WTC11 (cell line): ENCODE measurements at places on chromosomes 4 and X.

DNA sequence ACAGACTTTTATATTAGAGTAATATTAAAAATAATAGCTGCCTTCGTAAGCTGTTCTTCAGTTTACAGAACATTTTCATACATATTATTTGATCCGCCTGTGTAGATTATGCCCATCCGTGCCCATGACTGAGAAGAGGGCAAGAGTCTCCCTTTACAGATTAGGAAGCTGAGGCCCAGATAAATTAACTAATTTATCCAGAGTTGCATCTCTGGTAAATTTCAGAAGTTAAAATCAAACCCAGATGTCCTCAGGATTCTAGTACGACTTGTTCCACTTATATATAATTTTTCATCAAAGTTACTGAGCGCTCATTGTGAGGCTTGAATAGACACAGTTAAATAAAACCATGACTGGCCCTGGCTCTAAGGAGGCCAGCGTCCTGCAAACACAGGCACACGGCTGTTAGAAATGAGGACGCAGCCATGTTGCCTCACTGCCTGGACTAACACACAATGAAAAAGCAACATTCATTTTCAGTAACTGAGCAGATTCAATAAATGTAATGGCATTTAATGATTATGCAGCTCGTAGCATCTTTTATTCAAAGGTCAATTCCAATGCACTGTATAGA, 148.0 kb downstream of the TENM3 start:
- H3K4me3 ChIP-seq = no peak overlapping the region
- no peaks in the 10 kb centered on the region; the same call in 1 of the 2 replicates for H3K27me3 ChIP-seq
- no peak for DNase-seq
- peaks cover 12% of the 10 kb centered on the region for H3K4me1 ChIP-seq
- no peak overlapping the region for H3K27ac ChIP-seq

- H3K4me1 ChIP-seq = 0 out of 2 replicates have a peak, but pooled peaks cover 1% of the 10 kb centered on the region
- no peak overlapping the region for H3K4me3 ChIP-seq
- no peak for DNase-seq
- no peaks in the 10 kb centered on the region; the same call in 1 of the 2 replicates for H3K27me3 ChIP-seq
- H3K36me3 ChIP-seq = peaks cover 9% of the 10 kb centered on the region
These were observed 500.7 kb downstream of the ZNF674 start for GRCh38 chrX:46044486-46044885.

GRCh38 chrX:95063554-95063953, 1389.5 kb downstream of the FAM133A start:
- no peak for DNase-seq
- no peaks in the 10 kb centered on the region for H3K27me3 ChIP-seq
- no peak overlapping the region for H3K27ac ChIP-seq
- no peaks in the 10 kb centered on the region for H3K36me3 ChIP-seq
- H3K4me3 ChIP-seq = no peak overlapping the region

GRCh38 chr4:87209696-87210095, 10.7 kb downstream of the KLHL8 start:
- no peak overlapping the region for H3K4me3 ChIP-seq
- no peaks in the 10 kb centered on the region for H3K27me3 ChIP-seq
- no peak overlapping the region for H3K27ac ChIP-seq
- H3K4me1 ChIP-seq = no peaks in the 10 kb centered on the region

- H3K4me1 ChIP-seq = peaks cover 70% of the 10 kb centered on the region
- no peak overlapping the region for H3K4me3 ChIP-seq
- DNase-seq = no peak
- no peaks in the 10 kb centered on the region for H3K27me3 ChIP-seq
These were observed 49.2 kb downstream of the FHIP1A start for GRCh38 chr4:151458148-151458547.

DNA sequence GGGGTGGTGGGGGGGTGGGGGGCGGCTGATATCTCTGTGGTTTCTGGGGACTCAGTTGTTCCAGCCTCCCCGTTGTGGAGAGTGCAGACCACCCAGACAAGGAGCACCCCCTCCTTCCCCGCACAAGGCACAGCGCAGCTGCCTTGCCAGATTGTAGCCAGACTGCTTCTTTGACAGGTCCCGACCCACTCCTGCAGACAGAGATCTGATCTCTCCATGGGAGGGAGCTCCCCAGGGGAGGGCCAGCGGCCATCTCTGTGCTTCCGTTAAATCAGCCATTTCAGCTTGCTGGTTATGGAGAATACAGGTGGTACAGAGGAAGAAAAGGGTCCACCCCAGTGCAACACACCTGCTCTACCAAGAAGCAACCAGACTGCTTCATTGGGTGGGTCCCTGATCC, 80.8 kb downstream of the FGF16 start:
- no peak overlapping the region for H3K27ac ChIP-seq
- H3K4me3 ChIP-seq = no peak overlapping the region
- H3K36me3 ChIP-seq = peaks cover 28% of the 10 kb centered on the region
- H3K27me3 ChIP-seq = no peaks in the 10 kb centered on the region
- H3K4me1 ChIP-seq = peaks cover 25% of the 10 kb centered on the region
